ENCODE measurements at places on chromosomes 3 and 15.

DNA sequence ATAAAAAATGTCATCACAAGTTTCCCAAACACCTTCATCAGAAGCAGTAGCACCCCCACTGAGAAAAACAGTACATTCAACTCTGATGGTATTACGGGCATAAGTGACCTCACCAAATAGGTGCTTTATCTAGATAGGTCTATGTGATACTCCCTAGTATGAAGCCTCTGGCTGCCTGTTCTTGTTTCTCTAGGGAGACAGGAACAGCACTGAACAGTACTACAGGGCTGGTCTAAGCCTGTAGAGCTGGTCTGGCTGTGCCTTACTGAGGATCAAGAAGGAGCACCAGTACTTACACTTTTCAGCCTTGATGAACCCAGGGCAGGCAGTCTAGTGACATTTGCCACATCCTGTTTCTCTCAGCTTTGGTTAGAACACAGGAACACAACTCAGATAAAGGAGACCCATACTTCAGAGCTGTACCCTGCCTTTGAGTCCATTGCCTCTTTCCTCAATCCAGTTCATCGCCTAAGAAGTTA, 35.9 kb downstream of the OXNAD1 start:
- DNase-seq, result no peak

DNA sequence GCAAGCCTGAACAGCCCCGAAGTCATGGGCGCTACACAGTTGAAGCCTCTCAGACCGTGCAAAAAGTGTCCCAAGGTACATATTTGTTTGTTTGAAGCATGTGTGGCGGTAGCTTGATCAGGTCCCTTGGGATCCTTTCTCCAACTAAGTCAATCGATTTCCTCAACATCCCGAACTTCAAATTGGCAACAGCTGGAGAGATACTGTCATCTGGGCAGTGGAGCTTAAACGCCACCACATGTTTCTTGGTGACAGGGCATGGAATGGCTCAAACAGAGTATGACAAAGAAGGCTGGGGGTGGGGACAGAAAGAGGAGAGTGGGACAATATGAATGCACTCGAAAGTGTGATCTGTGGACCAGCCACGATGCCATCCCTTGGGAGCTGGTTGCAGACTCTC, 84.9 kb upstream of the PSMD6 start:
- DNase-seq, result no peak

GRCh38 chr3:51503007-51503406, 3.2 kb upstream of the DCAF1 start:
- no peak for DNase-seq

- no peak for DNase-seq
Measured at GRCh38 chr15:75989045-75989444, 23.2 kb downstream of the NRG4 start.

- DNase-seq, result no peak
Measured at GRCh38 chr3:182969277-182969676, 11.1 kb downstream of the DCUN1D1 start.

GRCh38 chr3:107241217-107241616, 136.0 kb upstream of the CCDC54 start:
- DNase-seq, result no peak

- DNase-seq, result no peak
Measured at GRCh38 chr15:98123834-98124233, 163.3 kb downstream of the ARRDC4 start.

Data from GOT3 (cell line).